ENCODE measurements at places on chromosomes 13 and 19. TPM values are rescaled to one million over a fixed set of nuclear protein-coding genes. Genes with fewer than 3 reads are reported as not detected.

Gene ZNF304
- total RNA-seq, result 4.9 TPM

Gene CAMSAP3
- 0.16 TPM for total RNA-seq

Gene ZNF98
- total RNA-seq, result not detected

Gene BST2
- total RNA-seq, result 16.1 TPM

Gene ZNF723
- total RNA-seq, result not detected

Gene FBN3
- not detected for total RNA-seq

Gene NLRP9
- total RNA-seq, result not detected

Gene PRR20B
- not detected for total RNA-seq

- no peak for DNase-seq
These were observed 560 bp downstream of the TMEM86B start for GRCh38 chr19:55228015-55228391.

DNA sequence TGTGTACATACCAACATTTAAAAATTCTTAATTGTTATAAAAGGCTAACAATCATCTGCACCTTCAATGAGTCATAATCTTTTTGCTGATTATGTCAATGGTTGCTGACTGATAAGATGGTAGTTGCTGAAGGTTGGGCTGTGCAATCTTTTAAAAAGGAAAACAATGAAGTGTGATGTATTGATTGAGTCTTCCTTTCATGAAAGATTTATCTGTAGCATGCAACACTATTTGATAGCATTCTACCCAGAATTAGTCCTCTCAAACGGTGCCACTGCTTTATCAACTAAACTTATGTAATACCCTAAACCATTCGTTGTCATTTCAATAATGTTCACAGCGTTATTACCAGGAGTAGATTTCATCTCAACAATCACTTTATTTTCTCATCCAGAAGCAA, 2360.6 kb downstream of the PCDH9 start:
- no peak for DNase-seq

GRCh38 chr19:55198651-55199050, 10.7 kb downstream of the PTPRH start:
- DNase-seq, result no peak

DNA sequence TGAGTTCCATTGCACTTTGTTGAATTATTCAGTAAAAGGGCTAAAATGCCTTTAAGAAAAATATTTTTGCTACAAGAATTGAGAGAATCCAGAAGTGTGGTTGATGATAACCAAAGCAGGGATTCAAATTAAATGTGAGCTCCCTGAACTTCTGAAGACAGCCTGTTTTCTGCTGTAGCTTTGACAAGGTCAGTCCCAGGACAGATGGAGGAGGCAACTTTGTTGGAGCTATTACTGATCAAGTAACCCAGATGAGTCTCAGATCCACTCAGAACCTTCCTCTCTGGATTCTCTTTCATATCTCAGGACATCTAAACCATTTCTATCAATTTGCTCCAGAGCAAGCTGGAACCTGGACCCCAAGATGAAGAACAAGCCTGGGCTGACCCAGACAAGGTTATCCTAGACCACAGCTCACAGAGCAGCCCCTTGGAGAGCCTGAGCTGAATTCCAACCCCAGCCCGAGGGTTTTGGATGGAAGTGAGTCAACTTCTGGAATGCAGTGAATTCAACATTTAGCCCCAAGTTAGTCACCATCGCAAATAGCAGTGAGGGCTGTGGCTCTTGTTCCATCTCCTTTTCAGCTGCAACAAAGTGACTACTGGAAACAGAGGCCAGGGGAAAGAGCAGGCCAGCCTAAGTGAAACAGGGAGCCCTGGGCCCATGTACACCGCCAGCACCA, 137.8 kb upstream of the TSC22D1 start:
- no peak for DNase-seq

- DNase-seq, result no peak
These were observed at the start of gene LILRA5 for GRCh38 chr19:54312436-54313377. LILRA5 (minus strand) TSS chr19:54313166; CDS start chr19:54313019, 147 bp downstream.

- no peak for DNase-seq
These were observed 373.5 kb downstream of the KCTD12 start for GRCh38 chr13:76512721-76513145.

DNA sequence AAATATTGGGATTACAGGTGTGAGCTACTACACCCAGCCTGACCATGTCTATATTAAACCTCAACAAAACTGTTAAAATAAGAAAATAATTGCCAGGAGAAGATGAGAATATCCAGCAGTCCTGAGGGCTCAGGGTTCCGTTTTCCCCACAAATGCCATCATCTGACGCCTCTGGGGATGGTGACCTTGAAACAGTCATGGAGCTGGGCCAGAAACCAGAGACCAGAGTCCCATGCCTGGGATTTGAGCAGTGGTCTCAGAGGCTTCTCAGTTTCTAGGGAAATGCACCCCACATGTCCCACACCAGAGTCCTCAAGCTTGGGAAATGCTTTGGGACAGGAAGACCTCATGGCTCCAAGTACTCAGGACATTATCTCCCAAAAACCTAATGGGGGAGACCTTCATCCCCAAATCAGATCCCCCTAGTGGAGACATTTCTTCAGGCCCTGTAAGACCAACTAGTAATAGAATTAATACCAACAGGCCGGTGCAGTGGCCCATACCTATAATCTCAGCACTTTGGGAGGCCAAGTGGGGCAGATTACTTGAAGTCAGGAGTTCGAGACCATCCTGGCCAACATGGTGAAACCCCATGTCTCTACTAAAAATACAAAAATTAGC, 2.9 kb upstream of the MAP1S start:
- DNase-seq, result no peak

GRCh38 chr13:97975280-97975847, 21.9 kb downstream of the IPO5 start:
- no peak for DNase-seq

- no peak for DNase-seq
These were observed 7.2 kb upstream of the NUP62 start for GRCh38 chr19:49936549-49936948.

GRCh38 chr13:51873117-51873798, 11.5 kb downstream of the CCDC70 start:
- DNase-seq, result no peak

DNA sequence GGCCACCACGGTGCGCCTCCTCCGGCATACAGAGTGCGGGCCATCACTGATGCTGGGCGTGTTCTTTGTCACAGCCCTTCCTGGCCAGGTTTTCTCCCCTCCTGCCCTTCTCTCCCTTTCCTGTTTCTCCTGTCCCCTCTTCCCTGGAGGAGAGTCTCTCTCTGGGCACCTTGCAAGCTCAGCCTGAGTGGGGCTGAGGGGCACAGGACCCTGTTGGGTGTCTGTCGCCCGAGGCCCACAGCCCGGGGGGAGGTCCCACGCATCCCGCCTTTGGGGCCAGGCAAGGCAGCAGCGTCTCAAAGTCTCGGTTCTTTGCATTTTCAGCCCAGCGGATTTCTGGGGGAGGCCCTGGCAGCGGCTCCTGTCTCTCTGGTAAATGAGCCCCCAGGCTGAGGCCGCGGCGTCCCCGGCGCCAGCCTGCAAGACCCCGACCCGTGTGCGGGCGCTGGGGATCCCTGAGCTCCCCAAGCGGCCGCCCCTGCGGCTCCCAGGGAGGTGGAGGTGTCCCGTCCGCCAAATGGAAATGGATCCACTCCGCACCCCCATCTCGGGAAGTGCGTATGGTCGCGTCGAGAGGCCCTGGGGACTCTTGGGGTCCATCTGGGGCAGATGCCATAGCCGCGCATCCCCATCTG, 47.2 kb downstream of the COMP start:
- DNase-seq, result no peak

GRCh38 chr13:79939689-79940088, 401.2 kb downstream of the SPRY2 start:
- DNase-seq, result no peak

DNA sequence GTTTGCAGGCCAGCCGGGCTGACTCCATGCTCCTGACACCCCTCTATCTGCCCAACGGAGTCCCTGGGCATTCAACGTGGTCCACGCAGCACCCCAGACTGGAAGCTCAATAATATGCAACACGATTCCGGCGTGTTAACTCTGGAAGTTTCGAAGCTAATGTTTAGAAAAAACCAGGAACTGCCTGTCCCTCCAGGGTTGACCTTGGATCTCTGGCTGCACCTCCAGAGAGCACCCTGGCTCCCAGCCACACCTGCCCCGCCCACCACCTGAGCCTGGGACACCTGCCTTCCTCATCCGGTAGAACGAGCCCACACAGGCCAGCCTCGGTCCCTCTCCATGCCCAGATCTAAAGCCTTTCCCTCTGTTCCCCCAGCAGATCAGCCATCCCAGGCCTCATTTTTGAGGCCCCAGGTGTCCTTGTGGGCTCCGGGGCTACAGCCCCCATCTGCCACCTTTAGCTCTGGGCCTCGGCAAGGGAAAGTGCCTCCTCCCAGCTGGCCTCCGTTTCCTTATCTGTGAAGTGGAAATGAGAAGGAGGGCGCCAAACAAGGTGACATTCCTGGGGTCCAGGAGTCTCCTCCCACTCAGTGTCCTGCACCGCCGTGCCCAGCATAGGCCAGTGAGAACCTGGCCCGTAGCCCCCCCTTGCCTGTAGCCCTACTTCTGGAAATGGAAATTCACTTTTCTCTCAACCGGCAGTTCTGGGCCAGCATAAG, 38.7 kb downstream of the KLF2 start:
- DNase-seq, result no peak

GRCh38 chr13:22076658-22077057, 405.8 kb downstream of the FGF9 start:
- no peak for DNase-seq

DNA sequence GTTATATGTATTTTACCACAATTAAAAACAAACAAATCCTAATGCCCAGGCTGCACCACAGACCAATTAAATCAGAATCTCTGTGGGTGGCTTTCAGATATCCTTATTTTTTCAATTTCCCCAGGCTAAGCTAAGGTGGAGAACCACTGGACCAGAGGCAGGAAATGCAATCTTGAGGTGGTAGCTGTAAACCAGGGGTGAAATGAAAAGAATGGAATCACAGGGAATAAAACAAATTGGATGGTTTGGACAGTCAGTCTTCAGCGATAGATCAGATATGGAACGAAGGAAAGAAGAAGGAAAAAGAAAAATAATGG, 215.4 kb downstream of the KCNRG start:
- no peak for DNase-seq

DNA sequence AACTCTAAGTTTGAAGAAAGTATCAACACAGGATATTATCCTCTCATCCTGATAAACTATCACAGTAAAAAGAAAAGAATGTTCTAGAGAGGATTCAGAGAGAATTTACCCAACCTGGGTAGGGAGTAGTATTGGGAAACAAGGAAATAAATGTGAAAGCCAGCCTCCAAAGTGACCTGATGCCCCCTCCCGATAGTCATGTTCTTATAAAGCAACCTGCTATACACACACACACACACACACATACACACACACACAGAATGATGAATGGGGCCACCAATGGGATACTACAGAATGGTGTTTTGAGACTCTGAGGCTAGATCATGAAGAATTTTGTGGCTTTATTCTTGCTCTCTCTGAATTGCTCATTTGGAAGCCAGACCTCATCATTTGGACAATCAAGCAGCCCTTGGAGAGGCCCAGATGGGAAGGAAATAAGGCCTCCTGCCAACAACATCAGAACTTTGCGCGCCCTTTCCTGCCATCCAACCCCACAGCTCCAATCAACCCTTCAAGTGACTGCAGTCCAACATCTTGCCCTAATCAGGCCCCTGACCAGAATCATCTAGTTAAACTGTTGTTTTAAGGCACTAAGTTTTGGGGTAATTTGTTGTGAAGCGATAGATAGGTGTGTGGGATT, 807.9 kb upstream of the ARGLU1 start:
- DNase-seq, result no peak

GRCh38 chr13:33537676-33538075, 252.1 kb upstream of the STARD13 start:
- no peak for DNase-seq

- no peak for DNase-seq
These were observed 36.0 kb downstream of the GNG7 start for GRCh38 chr19:2666344-2666994.

- DNase-seq, result no peak
These were observed 254.3 kb upstream of the SLITRK1 start for GRCh38 chr13:84136582-84136981.

DNA sequence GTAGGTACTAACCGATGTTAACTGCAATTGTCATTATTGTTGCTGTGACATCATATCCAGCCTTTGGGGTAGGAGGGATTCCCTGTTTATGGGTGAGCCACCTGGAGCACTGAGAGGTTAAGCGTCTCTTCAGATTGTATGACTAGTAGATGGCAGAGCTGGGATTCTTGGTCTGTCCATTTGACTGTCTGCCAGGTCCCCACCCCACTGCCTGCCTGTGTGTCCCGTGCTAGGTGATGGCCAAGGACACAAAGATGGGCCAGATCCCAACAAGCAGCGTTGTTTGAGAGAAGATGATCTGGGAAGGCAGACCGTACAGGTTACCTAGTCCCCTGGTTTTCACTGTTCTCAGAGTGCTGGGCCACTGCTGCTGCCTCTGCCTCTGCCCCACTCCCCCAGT, 16.6 kb downstream of the PPP2R1A start:
- DNase-seq, result no peak

GRCh38 chr13:58843567-58843966, 1212.0 kb downstream of the PCDH17 start:
- DNase-seq, result no peak

GRCh38 chr19:46206176-46206575, 23.4 kb upstream of the IGFL1 start:
- no peak for DNase-seq

- DNase-seq, result no peak
These were observed 278.6 kb upstream of the TSHZ3 start for GRCh38 chr19:31627620-31628365.

DNA sequence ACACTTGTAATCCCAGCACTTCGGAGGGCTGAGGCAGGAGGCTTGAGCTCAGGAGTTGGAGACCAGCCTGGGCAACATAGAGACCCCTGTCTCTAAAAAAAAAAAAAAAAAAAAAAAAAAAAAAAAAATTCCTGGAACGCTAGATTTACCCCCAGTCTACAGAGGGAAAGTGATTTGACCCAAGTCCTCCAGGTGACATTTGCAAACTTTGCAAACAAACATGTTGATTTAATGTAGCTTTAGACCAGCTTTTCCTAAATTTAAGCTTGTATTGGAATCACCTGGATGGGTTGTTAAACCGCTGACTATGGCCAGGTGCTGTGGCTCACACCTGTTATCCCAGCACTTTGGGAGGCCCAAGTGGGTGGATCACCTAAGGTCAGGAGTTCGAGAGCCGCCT, 8.4 kb downstream of the CPT1C start:
- no peak for DNase-seq

DNA sequence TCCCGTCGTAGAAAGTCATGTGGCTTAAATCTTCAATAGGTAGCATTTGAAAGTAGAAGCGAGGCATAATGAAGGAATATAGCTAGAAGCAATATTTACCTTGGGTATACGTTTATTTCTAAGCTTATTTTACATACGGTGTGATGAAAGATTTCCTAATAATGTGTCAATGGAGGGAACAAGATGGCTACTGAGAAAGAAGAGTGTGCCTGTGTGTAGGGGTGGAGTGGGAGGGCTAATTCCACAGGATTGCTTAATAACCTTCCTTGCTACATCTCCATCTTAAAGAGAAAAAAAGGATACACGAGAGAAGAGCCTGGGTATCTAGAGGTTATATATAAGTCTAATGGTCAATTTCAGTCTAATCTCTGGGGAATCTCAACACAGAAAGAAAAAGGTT, 2.0 kb downstream of the SPART start:
- no peak for DNase-seq

All from CD4-positive, alpha-beta T cell (primary cell).